Activated CD4-positive, CD25-positive, alpha-beta regulatory T cell (primary cell): ENCODE measurements at places on chromosomes 4 and X.

- DNase-seq, result no peak
Observed at GRCh38 chr4:94590493-94590892, 138.8 kb downstream of the PDLIM5 start.

DNA sequence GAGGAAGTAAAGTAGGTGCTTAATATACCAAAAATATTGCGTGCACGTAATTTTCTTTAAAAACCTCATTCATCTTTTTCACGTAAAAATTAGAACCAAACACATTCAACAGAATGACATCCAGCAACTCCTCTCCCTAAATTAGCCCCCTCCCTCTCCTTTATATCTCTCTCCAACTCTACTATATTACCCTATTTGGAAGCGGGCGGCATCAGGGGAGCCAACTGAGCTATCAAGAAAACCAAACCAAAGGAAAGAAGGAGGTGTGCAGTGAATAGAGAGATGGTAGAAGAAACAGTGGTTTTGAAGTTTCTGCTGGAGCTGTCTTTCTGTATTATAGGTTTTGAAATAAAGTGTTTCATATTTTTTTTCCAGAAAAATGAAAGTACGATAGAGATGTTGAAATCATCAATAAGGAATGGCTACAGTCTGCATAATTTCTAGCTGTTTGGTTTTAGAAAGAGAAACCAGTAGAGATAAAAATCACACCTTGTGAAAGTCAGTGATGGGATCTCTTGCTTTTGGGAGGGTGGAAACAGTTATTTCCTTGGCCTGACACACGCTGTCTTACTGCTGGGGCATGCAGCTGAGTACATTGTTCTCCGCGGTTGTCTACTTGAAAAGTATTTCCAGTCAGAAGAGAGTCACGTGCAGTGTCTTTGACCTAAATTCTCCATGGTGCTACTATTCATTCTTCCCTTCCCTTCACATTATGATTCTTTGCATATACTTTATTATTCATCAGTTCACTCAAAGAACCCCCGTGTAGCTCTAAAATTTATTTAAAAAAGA lies 94.1 kb upstream of the WDR17 start:
- no peak for DNase-seq

- no peak for DNase-seq
Observed at GRCh38 chrX:70762285-70762684, 146.2 kb downstream of the TEX11 start.

GRCh38 chr4:8356856-8357255 lies 83.7 kb downstream of the ACOX3 start:
- DNase-seq, result no peak

GRCh38 chr4:74632634-74633033 lies 161.7 kb downstream of the BTC start:
- DNase-seq, result no peak

DNA sequence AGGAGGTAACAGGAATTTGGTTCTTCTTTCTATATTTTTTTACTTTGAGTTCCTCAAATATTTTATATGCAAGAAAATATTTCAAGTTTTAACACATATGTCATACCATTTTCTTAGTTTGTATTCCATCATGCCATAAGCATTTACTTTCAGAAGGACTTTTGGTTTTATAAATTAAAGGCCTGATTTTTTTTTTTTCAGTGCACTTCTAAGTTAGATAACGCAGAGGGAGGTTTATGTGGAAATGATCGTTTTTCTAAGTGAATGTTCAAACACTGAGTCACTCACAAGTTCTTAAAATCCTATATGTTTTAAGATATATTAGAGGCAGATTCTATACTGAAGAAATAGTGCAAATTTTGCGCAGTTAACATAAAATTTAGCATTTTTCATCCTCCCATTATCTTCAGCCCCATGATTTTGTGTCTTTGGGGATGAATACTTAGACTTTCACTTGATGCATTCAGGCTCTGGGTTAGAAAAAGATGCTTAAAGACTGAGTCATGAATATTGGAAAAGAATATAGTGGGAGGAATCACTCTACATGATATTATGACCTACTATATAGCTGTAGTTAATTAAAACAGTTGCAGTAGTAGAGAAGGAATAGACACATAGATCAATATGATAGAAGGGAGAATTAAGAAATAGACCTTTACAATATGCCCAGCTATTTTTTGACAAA lies 54.9 kb downstream of the COL4A5 start:
- no peak for DNase-seq

DNA sequence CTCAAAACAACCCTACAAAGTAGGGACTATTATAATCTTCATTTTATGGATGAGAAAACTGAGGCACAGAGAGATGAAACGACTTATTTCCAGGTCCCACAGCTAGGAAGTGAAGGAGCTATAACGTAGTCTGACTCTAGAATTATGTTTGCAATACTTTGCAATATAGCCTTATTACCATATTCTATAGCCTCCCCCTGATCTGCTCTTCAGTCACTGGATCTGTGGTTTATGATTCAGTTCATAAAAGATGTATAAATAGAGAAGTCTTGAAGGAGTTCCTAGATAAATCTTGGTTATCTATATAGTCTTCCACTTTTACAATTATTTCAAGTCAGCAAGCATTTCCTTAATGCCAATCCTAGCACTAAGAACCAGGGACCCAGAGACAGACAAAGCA lies 57.5 kb downstream of the OPHN1 start:
- DNase-seq, result no peak

GRCh38 chrX:101377547-101377946 lies 8.4 kb downstream of the BTK start:
- DNase-seq, result no peak

DNA sequence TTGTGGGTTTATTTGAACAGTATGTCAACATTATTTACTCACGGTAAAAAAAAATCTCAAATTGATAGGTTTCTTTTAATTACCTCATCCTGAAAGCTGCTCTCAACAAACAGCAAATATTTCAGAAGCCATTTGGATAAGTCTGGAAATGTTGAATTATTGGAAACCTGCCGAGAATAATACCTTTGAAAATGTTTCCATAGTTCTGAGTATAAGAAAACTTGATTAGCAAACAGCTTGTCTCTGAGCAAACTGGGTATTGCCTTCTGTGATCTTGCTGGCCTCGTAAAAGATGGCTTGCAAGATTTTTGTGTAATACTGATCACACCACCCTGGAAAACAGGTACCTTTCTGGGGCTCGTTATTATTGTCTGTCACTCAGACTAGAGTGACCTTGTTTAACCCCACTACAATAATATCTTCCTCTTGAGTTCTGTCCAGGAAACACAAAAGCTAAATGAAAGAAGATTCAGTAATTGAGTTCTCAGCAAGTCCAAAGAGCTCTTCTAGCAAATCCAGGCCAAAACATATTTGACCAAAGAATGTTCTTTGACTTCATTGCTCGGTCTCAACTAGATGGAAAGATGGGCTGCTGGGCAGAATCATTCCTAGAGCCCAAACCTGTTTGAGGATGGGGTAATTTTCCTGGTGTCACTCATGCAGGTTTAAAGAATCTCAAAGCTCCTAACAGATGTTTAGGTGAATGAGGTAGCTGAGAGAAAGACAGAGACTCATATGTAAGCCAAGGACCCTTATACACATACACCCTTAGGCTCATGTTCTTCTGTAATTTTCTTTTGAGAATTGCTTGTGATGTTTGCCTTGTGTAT lies 255.6 kb upstream of the JADE1 start:
- DNase-seq, result no peak

DNA sequence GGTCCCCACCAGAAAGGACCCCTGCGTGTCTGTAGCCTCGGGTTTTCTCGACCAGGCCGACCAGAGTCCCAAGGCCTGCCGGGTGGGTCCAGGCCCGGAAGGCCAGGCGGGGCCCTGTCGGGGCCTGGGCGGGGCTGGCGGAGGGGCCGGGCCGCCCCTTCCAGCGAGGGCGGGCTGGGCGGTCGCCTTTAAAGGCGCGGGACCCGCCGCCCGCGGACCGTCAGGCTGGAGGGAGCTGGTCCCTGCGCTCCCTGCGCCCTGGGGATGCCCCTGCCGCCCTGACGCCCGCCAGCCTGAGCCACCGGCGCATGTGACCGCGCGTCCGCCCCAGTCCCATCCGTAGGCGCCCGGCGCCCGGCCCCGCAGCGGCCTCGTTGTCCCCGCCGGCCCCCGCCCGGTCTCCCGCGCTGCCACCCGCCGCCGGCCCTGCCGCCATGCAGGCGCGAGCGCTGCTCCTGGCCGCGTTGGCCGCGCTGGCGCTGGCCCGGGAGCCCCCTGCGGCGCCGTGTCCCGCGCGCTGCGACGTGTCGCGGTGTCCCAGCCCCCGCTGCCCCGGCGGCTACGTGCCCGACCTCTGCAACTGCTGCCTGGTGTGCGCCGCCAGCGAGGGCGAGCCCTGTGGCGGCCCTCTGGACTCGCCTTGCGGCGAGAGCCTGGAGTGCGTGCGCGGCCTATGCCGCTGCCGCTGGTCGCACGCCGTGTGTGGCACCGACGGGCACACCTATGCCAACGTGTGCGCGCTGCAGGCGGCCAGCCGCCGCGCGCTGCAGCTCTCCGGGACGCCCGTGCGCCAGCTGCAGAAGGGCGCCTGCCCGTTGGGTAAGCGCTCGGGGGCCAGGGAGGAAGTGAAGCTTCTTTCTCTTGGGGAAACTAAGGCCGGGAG lies at the start of gene HTRA3:
Gene HTRA3 (plus strand): TSS at position 220 of the 883 bp plus-strand sequence. CDS start 215 bp downstream, at position 435.
- no peak for DNase-seq

- no peak for DNase-seq
Observed at GRCh38 chrX:43703211-43703791, 47.2 kb downstream of the MAOA start.

GRCh38 chr4:84046551-84046950 lies 452.5 kb downstream of the NKX6-1 start:
- no peak for DNase-seq

DNA sequence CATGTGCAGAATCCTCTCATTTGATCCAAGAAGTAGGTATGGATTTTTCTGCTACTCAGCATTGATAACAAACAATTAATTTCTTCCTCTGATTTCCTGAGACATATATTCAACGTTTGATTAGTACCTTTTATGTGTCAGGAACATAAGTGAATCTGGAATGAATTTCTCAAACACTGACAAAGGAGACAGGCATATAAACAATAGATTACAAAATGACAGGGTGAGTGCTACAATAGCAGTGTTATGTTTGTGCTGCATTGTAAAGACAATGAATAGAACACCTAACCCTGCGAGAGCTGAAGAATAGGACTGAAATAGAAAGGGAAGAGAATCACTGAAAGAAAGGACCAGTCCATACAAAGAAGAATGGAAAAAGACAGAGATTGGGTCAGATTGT lies 52.9 kb downstream of the ARHGAP24 start:
- no peak for DNase-seq

DNA sequence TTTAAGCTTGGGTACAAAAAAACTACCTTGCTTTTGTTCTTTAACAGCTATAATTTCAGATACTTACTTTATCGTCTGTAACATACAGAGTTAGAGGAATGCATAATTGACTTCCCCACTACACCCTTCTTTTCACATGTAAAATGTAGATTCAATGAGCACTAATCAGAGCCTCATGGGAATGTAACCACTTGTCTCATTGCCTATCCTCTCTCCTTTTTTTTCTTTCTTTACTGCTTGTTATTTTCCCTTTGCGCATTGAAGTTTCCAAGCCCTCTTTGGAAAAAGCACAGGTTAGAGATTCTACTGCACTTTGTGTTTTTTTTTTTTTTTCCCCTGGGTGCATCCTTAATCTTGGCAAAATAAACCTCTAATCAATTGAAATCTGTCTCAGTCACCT lies 965.1 kb upstream of the PABPC4L start:
- no peak for DNase-seq

DNA sequence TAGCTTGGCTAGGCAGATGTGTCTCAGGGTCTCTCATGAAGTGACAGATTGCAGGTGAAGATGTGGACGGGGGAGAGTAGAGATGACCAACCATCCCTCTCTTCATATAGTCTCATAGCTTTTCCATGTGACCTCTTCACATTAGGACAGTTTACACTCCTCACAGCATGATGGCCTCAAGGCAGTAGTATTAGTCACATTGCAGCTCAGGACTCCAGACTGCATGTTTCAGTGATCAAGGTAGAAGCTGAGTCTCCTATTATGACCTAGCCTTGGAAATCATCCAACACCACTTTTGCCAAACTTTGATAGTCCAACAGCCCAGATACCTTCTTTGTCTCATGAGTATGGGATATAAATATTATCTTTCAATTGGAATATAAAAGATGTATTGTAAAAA lies 147.7 kb downstream of the GASK1B start:
- DNase-seq, result no peak

GRCh38 chr4:169398316-169398715 lies 127.6 kb upstream of the SH3RF1 start:
- DNase-seq, result no peak

DNA sequence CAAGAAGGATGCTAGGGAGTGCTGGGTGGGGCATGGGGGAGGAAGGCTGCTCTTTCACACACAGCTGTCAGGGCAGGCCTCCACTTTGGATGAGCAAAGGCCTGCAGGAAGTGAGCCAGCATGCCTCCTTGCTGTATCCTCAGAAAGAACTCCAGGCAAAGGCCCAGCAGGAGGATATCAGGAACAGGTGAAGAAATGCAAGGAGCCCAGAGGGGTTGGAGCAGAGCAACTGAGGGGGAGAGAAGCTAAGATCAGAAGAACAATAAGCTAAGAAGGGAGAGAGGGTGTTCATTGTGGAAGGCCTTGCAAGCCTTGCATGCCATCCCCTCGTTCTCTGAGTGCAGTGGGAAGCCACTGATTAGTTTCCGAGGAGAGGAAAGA lies 115.1 kb downstream of the CAMK2D start:
- no peak for DNase-seq

- no peak for DNase-seq
Observed at GRCh38 chr4:60934566-60935295, 265.4 kb upstream of the ADGRL3 start.

DNA sequence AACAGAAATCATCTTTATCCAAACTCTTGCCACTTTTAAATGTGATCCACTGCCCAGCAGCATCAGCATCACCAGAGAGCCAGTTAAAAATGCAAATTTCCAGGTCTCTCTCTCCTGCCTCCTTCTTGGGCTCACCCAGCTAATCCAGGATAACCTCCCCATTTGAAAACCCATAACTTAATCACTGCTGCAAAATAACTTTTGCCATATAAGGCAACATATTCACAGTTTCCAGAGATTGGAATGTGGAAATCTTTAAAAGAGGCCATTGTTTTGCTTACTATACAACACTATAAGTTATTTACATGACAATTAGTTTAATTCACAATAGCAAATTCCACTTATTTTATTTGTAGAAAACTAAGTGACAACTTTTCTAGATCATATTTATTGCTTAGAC lies 4.8 kb upstream of the EXOSC9 start:
- no peak for DNase-seq

DNA sequence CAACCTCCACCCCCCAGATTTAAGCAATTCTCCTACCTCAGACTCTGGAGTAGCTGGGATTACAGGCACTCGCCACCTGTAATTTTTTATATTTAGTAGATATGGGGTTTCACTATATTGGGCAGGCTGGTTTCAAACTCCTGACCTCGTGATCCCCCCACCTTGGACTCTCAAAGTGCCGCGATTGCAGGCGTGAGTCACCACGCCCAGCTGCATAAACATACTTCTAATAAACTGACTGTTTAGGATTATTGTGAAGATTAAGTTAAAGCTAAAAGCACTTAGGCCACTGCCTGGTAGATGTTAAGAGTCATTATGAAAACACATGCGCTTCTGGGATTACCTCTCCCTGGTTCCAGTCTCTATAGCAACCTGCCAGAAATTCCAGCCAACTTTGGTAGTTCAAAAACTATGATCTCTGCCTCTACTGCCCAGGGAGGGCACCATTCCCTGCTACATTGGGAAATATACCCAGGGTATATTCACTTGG lies 30.2 kb upstream of the GRIA3 start:
- DNase-seq, result no peak
